ENCODE measurements at places on chromosomes 2 and 18.
A peak's percentile ranks its signal among the peaks of the same experiment; 100 is the strongest.

DNA sequence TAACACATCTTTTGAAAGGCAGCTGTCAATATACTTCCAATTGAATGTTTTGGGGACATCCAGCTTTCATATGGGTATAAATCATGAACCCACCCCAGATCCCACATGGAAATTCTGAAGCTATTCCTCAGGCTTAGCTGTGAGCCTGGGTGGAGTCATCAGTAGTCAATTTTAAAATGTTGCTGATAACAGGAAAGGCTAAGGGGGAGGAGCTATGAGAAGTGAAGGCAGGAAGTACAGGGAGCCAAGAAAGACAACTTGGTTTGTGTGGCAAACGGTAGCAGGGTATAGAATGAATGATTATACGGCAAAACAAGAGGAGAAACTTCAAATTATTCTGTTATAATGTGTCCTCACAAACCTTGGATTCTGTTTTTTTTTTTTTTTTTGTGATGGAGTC lies 108.6 kb downstream of the QPCT start:
- DNase-seq, result no peak

DNA sequence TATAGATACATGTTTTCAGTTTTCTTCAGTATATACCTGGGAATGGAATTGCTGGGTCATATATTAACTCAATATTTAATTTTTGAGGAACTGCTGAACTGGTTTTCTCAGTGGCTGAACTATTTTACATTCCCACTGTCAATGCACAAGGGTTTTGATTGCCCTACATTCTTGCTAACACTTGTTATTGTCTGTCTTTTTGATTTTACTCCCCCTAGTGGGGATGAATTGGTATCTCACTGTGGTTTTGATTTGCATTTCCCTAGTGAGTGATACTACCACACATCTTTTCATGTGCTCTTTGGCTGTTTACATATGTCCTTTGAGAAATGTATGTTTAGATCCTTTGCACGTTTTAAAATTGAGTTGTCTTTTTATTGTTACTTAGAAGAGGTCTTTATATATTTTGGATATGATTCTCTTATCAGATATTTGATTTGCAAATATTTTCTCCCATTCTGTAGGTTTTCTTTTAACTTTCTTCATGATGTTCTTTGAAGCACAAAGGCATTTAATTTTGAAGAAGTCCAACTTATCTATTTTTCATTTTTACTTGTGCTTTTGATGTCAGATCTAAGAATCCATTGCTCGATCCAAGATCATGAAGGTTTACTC lies 36.2 kb downstream of the ASB1 start:
- peak; percentile 74 for DNase-seq

DNA sequence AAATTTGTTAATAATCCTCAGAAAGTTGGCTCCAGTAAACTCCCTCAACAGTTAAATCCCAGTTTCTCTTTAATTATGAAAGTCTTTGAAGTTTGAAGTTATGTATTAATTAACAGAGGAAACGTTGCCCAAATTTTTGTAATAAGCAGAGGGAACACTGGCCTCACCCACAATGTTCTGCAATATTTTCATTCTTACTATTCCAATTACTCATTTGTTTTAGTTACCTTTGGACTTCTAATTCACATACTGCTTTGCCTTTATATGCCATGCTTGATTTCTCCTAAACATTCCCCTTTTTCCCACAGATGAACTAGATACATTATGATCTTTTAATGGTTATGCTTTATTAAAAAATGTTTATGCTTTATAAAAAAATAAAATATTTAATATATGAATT lies 61.3 kb downstream of the RELCH start:
- no peak for DNase-seq

GRCh38 chr2:180625006-180625844 lies 355.2 kb upstream of the UBE2E3 start:
- peak; percentile 98 for DNase-seq

DNA sequence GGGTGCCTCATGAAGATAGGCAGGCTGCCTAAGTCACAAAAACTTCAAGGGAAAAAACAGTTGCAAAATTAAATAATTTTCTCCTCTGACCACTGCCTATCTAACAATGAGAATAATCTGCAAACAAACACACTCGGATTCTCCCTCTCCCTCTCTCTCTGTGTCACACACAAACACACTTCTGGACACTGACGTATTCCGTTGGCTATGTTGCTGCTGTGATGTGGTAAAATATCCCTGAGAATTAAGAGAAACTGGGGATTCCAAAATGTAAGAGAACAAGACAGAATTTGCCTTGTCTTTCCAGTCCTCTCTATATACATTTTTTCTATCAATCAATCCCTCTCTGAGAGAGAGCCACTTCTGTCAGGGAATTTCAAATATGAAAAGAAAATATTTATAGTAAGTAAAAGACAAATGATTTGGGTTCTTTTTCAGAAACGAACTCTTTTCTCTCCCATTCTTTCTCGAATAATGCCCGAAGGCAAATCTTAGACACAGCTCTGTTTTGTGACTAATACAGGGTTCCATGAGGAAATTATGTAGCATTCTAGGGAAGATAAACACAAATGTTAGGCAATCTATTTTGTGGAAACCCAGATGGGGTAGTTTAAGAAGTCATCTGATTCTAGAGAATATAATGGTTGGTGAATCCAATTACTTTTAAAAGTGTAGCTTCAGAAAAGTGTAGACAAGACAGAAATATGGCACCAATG lies 310.3 kb upstream of the CYP26B1 start:
- peak; percentile 67 for DNase-seq

DNA sequence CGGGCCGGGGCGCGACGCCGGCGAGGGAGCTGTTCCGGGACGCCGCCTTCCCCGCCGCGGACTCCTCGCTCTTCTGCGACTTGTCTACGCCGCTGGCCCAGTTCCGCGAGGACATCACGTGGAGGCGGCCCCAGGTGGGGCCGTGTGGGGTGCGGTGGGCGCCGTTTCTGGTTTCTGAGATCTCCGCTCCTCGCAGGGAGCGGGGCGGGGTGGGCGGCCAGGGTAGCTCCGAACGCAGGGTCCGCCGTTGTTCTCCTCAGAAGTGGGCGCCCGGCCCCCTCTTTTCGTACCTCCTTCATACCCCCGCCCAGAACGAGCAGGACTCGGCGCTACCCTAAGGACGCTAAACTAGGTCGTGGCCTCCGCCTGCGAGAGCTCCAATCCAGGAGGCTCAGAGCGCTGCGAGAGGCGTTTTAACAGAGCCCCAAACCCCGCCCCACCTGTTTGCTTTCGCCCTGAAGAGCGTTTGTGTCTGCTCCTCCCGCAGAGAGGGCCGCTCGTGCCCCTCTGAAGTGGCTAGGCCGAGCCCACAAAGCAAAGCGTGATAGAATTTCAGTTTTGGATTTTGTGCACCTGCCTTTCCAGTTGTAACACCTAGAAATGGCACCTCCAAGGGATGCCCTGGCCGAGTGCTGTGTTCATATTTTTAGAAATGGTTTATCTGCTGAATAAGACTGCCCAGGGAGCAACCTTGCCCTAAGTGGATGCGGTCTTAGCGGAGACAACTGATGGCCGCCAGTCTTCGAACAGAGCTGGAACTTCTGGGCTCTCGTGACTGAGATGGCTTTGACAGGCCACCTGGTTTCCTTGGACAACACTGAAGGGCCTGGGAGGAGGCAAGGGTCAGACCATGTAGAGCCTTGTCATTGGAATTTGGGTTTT lies 626 bp downstream of the CAPN10 start:
- peak; percentile 58 for DNase-seq

DNA sequence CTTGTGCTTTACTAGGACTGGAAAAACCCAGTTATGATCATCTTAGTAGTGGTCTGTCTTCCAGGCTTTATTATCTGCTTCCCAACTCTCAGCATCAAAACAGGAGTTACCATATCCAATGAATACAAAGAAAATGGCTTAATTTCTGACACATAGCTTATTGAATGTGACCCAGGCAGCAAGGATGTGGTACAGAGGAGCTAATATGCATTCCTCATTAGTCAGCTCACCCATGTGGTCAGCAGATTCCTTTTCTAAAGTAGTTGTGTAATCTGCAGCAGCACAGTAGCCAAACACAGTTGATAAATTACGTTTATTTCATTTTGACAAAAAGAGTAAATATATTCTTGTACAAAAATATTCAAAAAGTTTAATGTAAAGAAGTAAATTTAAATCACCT lies 43.6 kb downstream of the TSPYL6 start:
- DNase-seq, result peak; percentile 95

- no peak for DNase-seq
Observed at GRCh38 chr2:223300326-223300725, 248.3 kb downstream of the KCNE4 start.

GRCh38 chr2:240426845-240427721 lies 8.4 kb upstream of the GPC1 start:
- DNase-seq, result peak; percentile 39

DNA sequence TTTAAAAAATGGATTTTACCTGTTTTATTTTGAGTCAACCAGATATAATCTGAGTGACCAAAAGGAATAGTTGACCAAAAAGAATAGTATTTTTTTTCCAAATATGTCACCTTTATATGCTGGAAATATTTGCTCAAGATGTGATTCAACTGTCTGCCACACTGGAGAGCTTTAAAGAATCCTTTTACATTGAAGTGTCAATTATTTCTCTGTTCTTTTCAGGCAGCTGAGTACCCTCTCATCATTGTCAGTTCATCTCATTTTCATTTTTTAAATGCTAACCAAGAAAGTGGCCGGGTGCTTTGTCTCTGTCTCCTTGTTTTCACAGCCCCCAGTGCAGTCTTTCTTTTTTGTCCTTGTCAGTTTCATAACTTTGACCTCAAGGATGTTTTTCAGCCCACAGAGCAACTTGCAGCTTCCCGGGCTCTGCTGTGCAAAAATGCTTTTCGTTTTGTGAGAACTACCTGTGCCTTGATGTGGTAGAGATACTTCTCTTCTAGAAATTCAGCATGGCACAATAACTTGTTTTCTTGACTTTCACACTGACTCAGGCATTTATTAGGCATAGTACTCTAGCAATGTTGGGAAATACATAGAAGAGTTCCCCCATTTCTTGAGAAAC lies 23.4 kb upstream of the CERS6 start:
- no peak for DNase-seq

GRCh38 chr2:45337481-45337880 lies 273.6 kb downstream of the SRBD1 start:
- DNase-seq, result no peak

DNA sequence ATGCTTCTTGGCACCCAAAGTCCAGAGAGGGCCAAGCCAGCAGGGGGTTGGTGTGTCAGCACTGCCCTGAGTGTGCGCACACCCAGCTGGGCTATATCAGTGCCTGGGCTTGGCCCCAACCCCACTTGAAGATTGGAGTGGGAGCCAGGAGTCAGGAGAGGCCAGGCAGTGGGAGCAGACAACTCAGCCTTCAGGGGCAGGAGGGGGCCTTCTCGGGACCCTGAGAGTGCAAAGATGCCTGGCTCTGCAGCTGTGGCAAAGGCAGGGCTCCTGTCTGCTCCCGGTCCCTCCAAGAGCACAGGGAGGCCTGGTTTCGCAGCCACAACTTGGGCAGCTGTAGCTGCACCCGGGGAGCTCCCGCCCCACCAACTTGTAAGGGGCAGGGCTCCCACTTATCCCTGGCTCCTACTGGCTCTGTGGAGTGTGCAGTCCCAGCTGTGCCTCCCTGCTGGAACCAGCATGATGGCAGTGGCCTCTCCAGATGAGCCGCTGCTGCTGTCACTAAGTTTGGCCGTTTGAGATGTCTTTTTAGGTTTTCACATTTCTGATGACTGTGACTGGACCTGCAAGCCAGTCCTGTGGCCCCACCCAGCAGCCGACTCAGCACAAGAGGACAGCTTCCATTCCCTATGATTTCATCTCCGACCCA lies 148.8 kb upstream of the HS6ST1 start:
- no peak for DNase-seq

DNA sequence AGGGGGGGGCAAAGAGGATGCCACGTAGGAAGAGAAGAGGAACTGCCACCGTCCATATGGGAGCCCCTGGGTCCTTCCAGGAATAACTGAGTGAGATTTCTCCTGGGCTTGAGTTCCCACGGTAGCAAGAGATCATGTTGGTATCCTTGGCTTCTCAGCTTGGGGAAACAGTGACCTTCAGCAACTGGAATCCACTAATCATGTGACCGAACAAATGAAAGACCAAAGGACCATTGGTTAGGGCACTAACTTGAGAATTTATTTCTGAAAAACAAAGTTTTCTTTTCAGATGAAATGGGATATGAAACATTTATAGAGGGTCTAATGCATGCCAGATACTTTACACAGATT lies 259.4 kb upstream of the ID2 start:
- no peak for DNase-seq

GRCh38 chr18:32078845-32079244 lies 12.8 kb upstream of the RNF138 start:
- DNase-seq, result no peak

DNA sequence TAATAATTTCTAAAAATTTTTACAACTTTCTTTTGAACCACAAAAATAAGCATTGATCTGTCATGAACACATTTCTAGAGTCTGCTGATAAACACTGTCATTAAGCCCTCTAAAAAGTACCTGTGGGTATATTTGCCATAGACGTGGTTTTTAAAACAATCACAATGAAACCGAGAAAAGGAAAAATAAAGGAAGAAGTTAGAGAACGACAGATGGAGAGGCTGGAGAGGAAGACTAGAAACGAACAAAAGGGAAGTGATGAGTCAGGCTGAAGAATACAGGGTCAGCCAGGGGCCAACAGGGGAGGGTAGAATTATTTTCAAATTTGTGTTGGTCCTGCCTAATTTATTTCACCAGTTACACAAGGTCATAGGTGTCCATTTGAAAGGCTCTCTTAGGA lies 62.0 kb downstream of the MYL12B start:
- peak; percentile 53 for DNase-seq

- no peak for DNase-seq
Observed at GRCh38 chr2:112183327-112184025, 45.3 kb downstream of the FBLN7 start.

DNA sequence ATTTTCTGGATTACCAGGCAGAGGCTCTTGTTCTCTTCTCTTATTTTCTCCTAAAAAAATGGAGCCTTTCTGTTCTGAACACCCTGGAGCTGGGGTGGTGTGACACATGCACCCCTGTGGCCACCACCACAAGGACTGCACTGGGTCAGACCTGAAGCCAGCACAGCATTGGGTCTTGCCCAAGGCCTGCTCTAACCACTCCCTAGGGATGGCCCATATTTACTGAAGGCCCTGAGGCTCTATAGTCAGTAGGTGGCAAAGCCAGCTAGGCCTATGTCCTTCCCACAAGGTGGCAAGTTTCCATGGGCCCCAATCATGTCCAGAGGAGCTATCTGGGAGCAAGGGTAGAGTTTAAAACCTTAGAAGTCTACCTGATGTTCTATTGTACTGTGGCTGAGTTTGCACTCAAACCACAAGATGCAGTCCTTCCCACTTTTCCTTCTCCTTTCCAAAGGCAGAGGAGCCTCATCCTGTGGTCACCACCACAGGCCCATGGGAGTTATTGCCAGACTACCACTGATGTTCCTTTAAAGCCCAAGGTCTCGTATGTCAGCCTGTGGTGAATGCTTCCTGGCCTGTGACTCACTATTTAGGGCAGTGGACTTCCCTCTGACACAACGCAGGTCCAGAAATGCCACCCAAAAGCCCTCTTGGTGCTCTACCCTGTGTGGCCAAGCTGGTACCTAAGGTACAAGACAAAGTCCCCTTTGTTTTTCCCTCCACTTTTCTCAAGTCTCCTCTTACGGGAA lies 15.0 kb upstream of the FMNL2 start:
- DNase-seq, result peak; percentile 64

GRCh38 chr18:45688833-45689232 lies 35.1 kb upstream of the SLC14A1 start:
- DNase-seq, result no peak
